HFFc6 (cell line): ENCODE measurements at places on chromosomes 2 and 18.
A peak's percentile ranks its signal among the peaks of the same experiment; 100 is the strongest.

DNA sequence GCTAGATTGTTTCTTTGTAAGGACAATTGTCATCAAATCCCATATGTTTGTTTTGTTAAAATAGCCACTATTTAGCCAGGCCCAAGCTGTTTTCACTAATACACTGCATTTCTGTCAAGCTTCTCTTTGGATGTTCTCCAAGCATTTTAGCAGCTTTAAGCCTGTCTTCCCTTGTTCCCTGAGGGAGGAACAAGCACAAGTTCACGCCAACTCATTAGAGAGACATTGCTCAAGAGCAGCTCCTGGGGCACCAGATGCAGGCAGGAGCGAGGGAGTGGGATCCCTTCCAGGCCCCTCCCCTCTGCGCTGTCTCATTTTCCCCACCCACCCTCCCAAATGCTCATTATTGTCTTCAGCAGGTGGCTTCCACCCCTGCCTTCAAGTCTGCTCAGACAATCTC, 32.6 kb upstream of the PPP3R1 start:
- peaks cover 2% of the 10 kb centered on the region; the same call in 1 of the 2 replicates for H3K27me3 ChIP-seq
- peaks cover 34% of the 10 kb centered on the region for H3K4me1 ChIP-seq
- H3K36me3 ChIP-seq: no peaks in the 10 kb centered on the region
- H3K27ac ChIP-seq: no peak overlapping the region; the same call in 1 of the 2 replicates

- no peak overlapping the region for H3K27ac ChIP-seq
- peaks cover 6% of the 10 kb centered on the region for H3K27me3 ChIP-seq
- H3K4me1 ChIP-seq: peaks cover 32% of the 10 kb centered on the region
- no peak for DNase-seq
- H3K4me3 ChIP-seq: peak overlapping the region; percentile 81
Observed at GRCh38 chr18:62585274-62586150, 62.7 kb downstream of the ZCCHC2 start.

- H3K4me1 ChIP-seq: peaks cover 31% of the 10 kb centered on the region
- no peak overlapping the region for H3K4me3 ChIP-seq
- DNase-seq: no peak
- H3K36me3 ChIP-seq: no peaks in the 10 kb centered on the region
- H3K27me3 ChIP-seq: peaks cover 6% of the 10 kb centered on the region
Observed at GRCh38 chr2:30404319-30405259, 42.5 kb upstream of the LCLAT1 start.

GRCh38 chr18:48832938-48833700, 117.6 kb downstream of the SMAD7 start:
- H3K36me3 ChIP-seq: peaks cover 29% of the 10 kb centered on the region
- H3K27me3 ChIP-seq: peaks cover 18% of the 10 kb centered on the region
- peaks cover 83% of the 10 kb centered on the region for H3K4me1 ChIP-seq
- peak overlapping the region; percentile 89 for H3K27ac ChIP-seq

- H3K4me1 ChIP-seq: peaks cover 54% of the 10 kb centered on the region
- H3K27ac ChIP-seq: peak overlapping the region; percentile 6; the same call in 1 of the 2 replicates
- peaks cover 4% of the 10 kb centered on the region for H3K36me3 ChIP-seq
- peaks cover 7% of the 10 kb centered on the region for H3K27me3 ChIP-seq
Observed at GRCh38 chr2:149005471-149006077, 32.9 kb upstream of the LYPD6B start.

DNA sequence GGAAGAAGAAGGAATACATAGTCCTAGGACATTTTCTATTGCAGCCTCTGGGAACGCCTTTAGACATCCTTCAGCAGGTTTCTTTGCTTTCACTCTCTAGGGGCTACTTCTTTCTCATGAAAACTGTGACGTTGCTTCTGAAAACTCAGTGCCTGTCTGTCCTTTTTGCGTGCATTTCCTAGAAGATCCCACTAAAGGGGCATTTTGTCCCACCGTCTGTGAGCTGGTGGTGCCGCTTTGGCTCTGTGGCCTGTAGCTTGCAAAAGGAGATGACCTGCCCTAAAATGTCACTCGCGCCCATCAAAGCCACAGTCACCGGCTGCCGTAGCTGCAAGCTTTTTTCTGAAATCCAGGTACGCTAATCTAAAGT, 579 bp downstream of the STAT4 start:
- no peak for DNase-seq
- peaks cover 26% of the 10 kb centered on the region for H3K4me1 ChIP-seq
- H3K36me3 ChIP-seq: no peaks in the 10 kb centered on the region
- H3K27ac ChIP-seq: no peak overlapping the region

GRCh38 chr2:222797871-222798270, 63.0 kb upstream of the ACSL3 start:
- H3K36me3 ChIP-seq: no peaks in the 10 kb centered on the region
- no peak overlapping the region for H3K4me3 ChIP-seq
- H3K27ac ChIP-seq: no peak overlapping the region

DNA sequence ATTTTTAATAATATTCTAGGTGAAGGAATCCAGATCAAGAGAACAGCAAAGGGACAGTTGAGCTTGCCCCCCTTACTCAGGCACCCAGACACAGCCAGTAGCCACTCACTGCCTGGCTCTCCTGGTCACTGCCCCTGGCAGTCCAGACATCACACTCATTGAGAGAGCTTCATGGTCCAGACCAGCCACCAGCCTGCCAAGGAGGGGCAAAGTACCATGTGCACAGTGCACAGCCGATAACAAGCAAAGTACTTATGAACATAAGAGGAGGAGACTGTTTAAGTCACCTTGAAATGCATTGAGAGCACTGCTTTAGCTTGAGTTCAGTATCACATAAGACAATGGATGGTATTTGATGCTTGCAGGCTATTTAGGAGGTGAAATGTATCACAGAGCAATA, 21.6 kb upstream of the CYRIA start:
- no peak overlapping the region for H3K27ac ChIP-seq
- no peak overlapping the region for H3K4me3 ChIP-seq
- DNase-seq: no peak
- no peaks in the 10 kb centered on the region for H3K27me3 ChIP-seq
- H3K4me1 ChIP-seq: no peaks in the 10 kb centered on the region

DNA sequence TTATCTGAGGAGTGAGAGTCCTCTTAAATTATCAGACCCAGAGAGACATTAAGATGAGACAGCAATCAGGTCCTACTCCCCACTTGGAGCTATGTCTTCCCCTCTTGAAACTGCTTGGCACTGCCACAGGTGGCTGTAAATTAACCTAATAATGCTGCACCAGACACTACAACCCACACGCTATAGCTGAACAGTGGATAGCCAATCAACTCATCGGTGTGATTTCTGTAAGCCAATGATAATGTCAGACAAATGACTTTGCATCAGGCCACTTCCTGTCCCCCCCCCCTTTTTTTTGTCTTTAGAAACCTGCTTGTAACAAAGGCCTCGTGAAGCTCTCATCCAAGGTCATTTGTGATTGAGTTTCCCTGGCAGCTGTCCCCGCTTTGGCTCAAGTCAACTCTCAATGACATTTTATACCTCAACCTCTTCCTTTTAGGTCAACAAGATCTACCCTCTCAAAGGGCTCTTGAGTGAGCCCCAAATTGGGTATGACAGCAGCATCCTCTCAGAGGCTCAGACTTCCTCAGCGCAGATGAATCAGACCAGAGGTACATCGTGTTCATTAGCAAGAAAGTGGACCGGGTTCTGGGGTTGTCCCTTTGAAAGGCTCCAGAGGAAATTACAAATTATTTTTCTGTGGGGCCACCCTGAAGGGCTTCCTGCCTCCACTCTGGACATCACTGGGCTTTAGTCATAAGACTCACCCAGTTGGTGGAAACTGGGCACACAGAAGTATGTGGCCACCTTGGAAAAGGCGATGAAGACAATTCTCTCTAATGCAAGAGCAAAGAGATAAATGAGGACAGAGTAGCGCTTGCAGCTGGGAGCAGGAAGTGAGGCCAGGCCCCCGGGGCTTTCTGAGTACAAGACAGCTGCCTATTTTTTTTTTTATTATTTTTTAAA, 73.6 kb downstream of the COPS8 start:
- peak overlapping the region; percentile 78 for H3K27ac ChIP-seq
- peak overlapping the region; percentile 4 for H3K4me3 ChIP-seq
- H3K4me1 ChIP-seq: peaks cover 82% of the 10 kb centered on the region

DNA sequence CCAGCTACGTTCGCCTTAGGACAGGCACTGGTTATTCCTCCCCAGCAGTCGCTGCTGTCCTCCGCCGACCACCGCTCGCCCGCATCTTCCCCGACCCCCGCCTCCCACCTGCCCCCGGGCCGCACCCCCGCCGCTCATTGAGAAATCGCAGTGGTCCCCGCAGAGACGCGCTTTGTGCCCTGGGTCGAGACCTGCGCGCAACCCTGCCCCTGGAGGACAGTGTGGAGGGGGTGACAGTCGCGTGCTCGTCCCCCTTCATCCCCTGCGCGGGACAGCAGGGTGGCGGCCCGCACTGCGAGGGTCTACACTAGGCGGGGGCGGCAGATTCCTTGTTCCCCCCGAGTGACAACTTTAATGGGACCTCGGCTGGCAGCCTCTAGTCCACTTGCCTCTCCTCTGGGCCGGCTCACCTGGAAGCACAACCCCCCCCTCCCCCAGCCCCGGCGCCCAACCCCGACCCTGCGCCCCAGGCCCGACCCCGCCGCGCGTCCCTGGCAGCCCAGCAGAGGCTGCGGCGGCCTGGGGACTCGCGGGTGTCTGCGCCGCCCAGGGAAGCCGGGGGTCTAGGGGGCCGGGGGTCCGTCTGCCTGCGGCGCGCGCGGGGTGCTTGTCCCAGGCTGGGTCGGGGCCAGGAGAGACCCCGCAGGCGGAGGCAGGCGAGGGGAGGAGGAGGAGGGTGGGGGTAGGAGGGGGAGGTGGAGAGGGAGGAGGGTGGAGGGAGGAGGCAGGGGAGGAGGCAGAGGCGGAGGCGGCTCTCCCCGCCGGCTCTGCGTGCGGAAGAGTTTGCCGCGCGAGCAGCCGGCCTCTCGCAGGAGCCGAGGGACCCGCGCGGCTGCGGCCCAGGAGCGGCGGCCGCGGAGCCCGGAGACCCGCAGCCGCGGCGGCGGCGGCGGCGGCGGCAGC, at the start of gene NPAS2:
TSS of gene NPAS2 (plus strand) at position 770 of the 903 bp plus-strand sequence. CDS start 84,616 bp downstream, outside the sequence.
- no peaks in the 10 kb centered on the region for H3K36me3 ChIP-seq
- peak within 1 kb of the TSS; percentile 90 for H3K4me3 ChIP-seq
- H3K27me3 ChIP-seq: no peaks in the 10 kb centered on the region
- peaks cover 44% of the 10 kb centered on the region for H3K4me1 ChIP-seq

- no peak overlapping the region for H3K4me3 ChIP-seq
- H3K27me3 ChIP-seq: no peaks in the 10 kb centered on the region; the same call in 1 of the 2 replicates
- H3K36me3 ChIP-seq: 0 out of 2 replicates have a peak, but pooled peaks cover 5% of the 10 kb centered on the region
- H3K4me1 ChIP-seq: no peaks in the 10 kb centered on the region
- H3K27ac ChIP-seq: no peak overlapping the region
Observed at GRCh38 chr18:33116376-33116775, 324.1 kb downstream of the CCDC178 start.

DNA sequence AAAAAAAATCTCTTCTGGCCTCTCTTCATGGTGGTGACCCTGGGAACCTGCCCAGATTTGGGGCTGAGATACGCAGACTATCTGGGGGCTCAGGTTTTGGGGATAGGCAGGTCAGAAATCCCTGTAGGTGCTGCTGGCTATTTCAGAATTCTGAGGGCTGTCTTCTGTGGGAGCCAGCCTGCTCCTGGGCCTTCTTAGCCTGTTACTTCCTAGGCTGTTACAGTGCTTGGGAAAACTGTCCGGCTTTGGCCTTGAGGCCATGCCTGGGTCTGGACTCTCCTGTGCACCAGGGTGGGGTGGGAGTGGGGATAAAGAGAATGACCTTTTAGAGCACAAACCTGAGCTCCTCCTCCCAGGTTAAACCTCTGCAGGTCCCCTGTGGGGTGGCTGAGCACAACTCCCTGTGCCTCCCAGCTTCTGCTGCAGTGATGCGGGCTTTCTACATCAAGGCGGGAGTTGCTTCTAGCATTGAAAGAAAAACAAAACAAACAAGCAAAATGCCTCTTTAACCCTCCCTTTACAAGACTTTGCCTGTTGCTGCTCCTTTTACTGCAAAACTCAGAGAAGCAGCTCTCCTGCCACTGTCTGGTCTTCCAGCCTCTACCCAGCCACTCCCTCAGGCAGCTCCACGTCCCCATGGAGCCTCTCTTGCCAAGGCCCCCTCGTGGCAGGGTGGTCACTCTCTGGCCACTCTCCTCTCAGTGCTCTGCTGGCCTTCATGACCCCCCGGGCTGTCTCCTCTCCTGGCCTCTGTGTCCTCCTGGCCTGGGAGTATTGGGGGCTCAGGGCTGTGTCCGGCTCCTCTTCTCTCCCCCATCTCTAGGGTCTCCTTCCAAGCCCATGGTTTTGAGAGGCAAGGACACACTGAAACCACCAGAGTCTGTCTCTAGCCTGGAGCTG, 293.0 kb upstream of the HS6ST1 start:
- no peaks in the 10 kb centered on the region for H3K4me1 ChIP-seq
- no peak overlapping the region for H3K27ac ChIP-seq
- no peak for DNase-seq
- no peak overlapping the region for H3K4me3 ChIP-seq
- peaks cover 6% of the 10 kb centered on the region for H3K27me3 ChIP-seq

- peaks cover 13% of the 10 kb centered on the region for H3K27me3 ChIP-seq
- peak; percentile 28 for DNase-seq
- peaks cover 15% of the 10 kb centered on the region; the same call in 1 of the 2 replicates for H3K36me3 ChIP-seq
- peak overlapping the region; percentile 74 for H3K4me3 ChIP-seq
Observed at GRCh38 chr2:219254590-219255201, 978 bp upstream of the TUBA4A start.

- peaks cover 32% of the 10 kb centered on the region for H3K27me3 ChIP-seq
- H3K36me3 ChIP-seq: peaks cover 5% of the 10 kb centered on the region; the same call in 1 of the 2 replicates
- H3K4me1 ChIP-seq: peaks cover 11% of the 10 kb centered on the region
- H3K27ac ChIP-seq: no peak overlapping the region
Observed at GRCh38 chr2:72142570-72143440, 4.9 kb downstream of the CYP26B1 start.

GRCh38 chr2:26347286-26347865, 787 bp upstream of the ADGRF3 start:
- H3K27ac ChIP-seq: peak overlapping the region; percentile 98
- H3K27me3 ChIP-seq: peaks cover 2% of the 10 kb centered on the region; the same call in 1 of the 2 replicates
- peak overlapping the region; percentile 97 for H3K4me3 ChIP-seq

GRCh38 chr2:86026744-86027065, 79.0 kb downstream of the POLR1A start:
- H3K36me3 ChIP-seq: peaks cover 48% of the 10 kb centered on the region
- H3K27ac ChIP-seq: no peak overlapping the region
- no peak for DNase-seq
- H3K4me1 ChIP-seq: no peaks in the 10 kb centered on the region

DNA sequence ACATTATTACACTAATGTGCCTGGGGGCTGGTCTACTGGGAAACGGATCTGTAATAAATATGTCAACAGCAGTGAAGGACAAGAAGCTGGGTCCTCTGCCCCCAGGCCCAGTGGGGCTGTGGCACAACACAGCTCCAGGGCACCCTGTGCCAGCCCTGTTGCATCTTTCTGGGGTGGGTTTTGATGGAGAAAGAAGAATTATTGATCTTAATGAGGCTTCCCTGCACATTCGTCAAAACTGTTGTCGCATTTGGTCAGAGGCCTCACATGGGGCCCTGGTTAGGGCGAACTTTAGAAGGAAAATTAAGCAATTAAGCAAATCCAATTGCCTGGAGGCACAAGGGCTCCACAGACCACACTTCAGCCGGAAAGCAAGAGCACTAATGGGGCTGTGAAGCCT, 30.0 kb upstream of the TWIST2 start:
- peaks cover 27% of the 10 kb centered on the region for H3K27me3 ChIP-seq
- H3K27ac ChIP-seq: no peak overlapping the region
- no peak for DNase-seq
- H3K4me1 ChIP-seq: peaks cover 28% of the 10 kb centered on the region

GRCh38 chr2:33104726-33105125, 158.0 kb downstream of the LTBP1 start:
- no peaks in the 10 kb centered on the region; the same call in 1 of the 2 replicates for H3K27me3 ChIP-seq
- H3K4me3 ChIP-seq: peak overlapping the region; percentile 59
- peaks cover 5% of the 10 kb centered on the region; the same call in 1 of the 2 replicates for H3K36me3 ChIP-seq
- peaks cover 61% of the 10 kb centered on the region for H3K4me1 ChIP-seq

GRCh38 chr18:3410273-3410672, 39.7 kb upstream of the TGIF1 start:
- no peak for DNase-seq
- H3K27ac ChIP-seq: no peak overlapping the region
- no peaks in the 10 kb centered on the region for H3K36me3 ChIP-seq
- H3K4me3 ChIP-seq: no peak overlapping the region

GRCh38 chr2:216905649-216906329, 45.9 kb upstream of the TNP1 start:
- no peak overlapping the region for H3K27ac ChIP-seq
- no peak overlapping the region for H3K4me3 ChIP-seq
